Neural progenitor cell (in vitro differentiated cells): ENCODE measurements at places on chromosomes 6 and 20. TPM values are rescaled to one million over a fixed set of nuclear protein-coding genes. Genes with fewer than 3 reads are reported as not detected.

Gene HAO1
- not detected in 2 replicates for total RNA-seq

Gene BRPF3
- 14.1 and 25.6 TPM in 2 replicates for total RNA-seq

- DNase-seq: no peak
- H3K27me3 ChIP-seq: no peaks in the 10 kb centered on the region
- no peaks in the 10 kb centered on the region for H3K36me3 ChIP-seq
- H3K4me1 ChIP-seq: peaks cover 7% of the 10 kb centered on the region
Measured at GRCh38 chr20:51449498-51450220, 92.9 kb downstream of the NFATC2 start.

GRCh38 chr20:4472906-4473305, 248.8 kb upstream of the PRND start:
- no peaks in the 10 kb centered on the region for H3K36me3 ChIP-seq
- no peak for DNase-seq
- no peak overlapping the region for H3K4me3 ChIP-seq
- H3K4me1 ChIP-seq: no peaks in the 10 kb centered on the region
- no peak overlapping the region for H3K27ac ChIP-seq
- no peaks in the 10 kb centered on the region for H3K27me3 ChIP-seq

DNA sequence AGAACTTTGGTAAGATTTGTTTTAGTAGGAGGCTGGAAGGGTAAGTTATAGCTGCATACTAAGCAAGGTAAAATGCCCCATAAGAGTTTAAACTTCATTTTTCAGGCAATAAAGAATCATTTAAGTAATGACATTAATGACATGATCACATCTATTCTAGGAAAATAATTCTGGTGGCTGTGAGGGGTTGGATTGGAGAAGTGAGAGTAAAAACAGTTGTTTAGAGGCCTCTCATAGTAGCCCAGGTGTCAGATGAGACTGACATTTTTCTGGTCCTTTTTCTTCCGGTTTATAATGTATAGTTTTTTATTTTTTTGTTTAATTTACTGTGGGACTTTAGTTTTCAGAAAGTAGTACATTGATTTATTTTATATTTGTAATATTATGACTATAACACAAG, 40.8 kb downstream of the ITCH start:
- no peaks in the 10 kb centered on the region for H3K36me3 ChIP-seq
- no peak for DNase-seq
- no peaks in the 10 kb centered on the region for H3K4me1 ChIP-seq
- H3K27ac ChIP-seq: no peak overlapping the region
- no peaks in the 10 kb centered on the region for H3K27me3 ChIP-seq

DNA sequence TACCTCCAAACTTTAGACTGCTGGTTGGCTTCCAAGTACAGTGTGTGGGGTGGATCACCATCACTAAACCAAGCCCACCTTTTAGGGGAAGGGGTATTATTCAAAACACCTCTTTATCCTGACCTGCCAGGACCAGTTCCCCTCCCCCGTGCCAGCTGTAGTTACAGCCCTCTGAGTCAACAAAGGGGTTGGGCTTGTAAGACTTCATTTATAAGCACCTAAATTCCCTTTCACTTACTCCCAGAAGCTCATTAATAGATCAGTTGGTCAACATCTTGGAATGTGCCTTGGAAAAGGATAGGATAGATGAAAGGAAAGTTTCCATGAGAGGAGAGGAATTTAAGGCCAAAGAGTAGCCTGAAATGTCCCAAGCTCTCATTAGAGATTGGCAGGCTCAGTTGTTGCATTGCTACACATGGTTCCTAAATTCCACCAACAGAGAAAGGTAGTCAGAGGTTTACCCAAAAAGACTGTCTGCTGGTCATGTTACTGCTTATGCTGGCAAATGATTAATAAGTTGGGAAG, 59.2 kb downstream of the TNFAIP3 start:
- peaks cover 27% of the 10 kb centered on the region for H3K4me1 ChIP-seq
- no peaks in the 10 kb centered on the region for H3K36me3 ChIP-seq
- DNase-seq: peak; percentile 64
- H3K27ac ChIP-seq: no peak overlapping the region
- H3K27me3 ChIP-seq: no peaks in the 10 kb centered on the region

DNA sequence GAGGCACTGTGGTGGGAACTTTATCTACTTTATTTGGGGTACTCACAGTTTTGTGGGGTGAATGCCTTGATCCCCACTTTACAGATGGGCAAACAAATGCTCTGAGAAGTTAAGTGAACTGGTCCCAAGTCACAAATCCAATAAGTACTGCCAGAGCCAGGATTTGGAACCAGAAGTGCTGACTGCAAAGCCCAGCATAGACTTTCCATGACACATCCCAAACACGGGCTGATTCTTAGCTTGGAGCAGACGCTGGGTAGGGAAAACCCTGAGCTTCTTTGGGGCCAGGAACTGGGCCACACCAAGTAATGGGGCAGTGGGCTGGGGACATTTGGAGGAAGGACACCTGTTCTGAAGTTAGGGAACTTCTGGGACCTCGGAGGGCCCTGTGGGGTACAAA, 20.3 kb downstream of the RIN2 start:
- H3K4me1 ChIP-seq: peaks cover 22% of the 10 kb centered on the region
- H3K27me3 ChIP-seq: no peaks in the 10 kb centered on the region
- H3K36me3 ChIP-seq: no peaks in the 10 kb centered on the region
- DNase-seq: no peak
- H3K4me3 ChIP-seq: no peak overlapping the region

GRCh38 chr20:48284315-48284714, 499.0 kb upstream of the SULF2 start:
- H3K36me3 ChIP-seq: no peaks in the 10 kb centered on the region
- no peak overlapping the region for H3K4me3 ChIP-seq
- no peaks in the 10 kb centered on the region for H3K4me1 ChIP-seq
- H3K27ac ChIP-seq: no peak overlapping the region
- no peaks in the 10 kb centered on the region for H3K27me3 ChIP-seq

- H3K27me3 ChIP-seq: peaks cover 100% of the 10 kb centered on the region
- peak within 1 kb of the TSS; percentile 78 for H3K4me3 ChIP-seq
- peak; percentile 84 for DNase-seq
- H3K36me3 ChIP-seq: no peaks in the 10 kb centered on the region
- peaks cover 5% of the 10 kb centered on the region for H3K4me1 ChIP-seq
Measured at GRCh38 chr20:46308258-46309157, at the start of gene CDH22. Gene CDH22 (minus strand): TSS chr20:46308498. CDS start chr20:46251294, 57,204 bp downstream.

- no peak for DNase-seq
- no peaks in the 10 kb centered on the region for H3K27me3 ChIP-seq
- no peaks in the 10 kb centered on the region for H3K4me1 ChIP-seq
- H3K27ac ChIP-seq: no peak overlapping the region
- peaks cover 3% of the 10 kb centered on the region for H3K36me3 ChIP-seq
Measured at GRCh38 chr6:77356821-77357220, 106.5 kb downstream of the HTR1B start.
